ENCODE measurements at places on chromosomes 4 and X.

GRCh38 chr4:821631-822030, 4.3 kb downstream of the CPLX1 start:
- no peak for DNase-seq

GRCh38 chr4:106019771-106020170, 124.5 kb downstream of the NPNT start:
- DNase-seq, result peak; percentile 96

GRCh38 chr4:2634014-2634413, 97.6 kb downstream of the FAM193A start:
- DNase-seq, result no peak

- DNase-seq, result no peak
Observed at GRCh38 chr4:27081675-27082586, 221.3 kb downstream of the STIM2 start.

- no peak for DNase-seq
Observed at GRCh38 chrX:2468261-2469195, 32.2 kb downstream of the DHRSX start.

DNA sequence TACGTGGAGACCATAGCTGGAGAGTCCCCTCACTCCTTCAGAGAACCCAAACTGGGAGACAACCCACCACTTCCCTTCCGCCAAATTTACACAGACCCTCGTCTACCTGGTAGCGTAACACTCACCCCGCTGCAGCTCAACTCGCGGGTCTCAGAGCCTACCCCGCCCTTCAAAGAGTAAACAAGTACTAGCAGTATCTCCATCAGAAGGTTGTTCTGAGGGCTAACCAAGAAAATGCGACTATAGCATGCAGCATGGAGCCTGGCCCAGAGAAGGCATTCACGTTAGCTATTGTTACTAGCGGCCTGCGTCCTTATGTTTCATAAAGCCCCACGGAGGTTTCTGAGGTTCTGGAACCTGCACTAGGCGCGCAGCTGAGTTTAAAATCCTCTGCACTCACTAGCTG, 531 bp upstream of the MANBA start:
- DNase-seq, result peak; percentile 20

- DNase-seq, result peak; percentile 36
Observed at GRCh38 chrX:107674480-107675364, 46.4 kb downstream of the PRPS1 start.

DNA sequence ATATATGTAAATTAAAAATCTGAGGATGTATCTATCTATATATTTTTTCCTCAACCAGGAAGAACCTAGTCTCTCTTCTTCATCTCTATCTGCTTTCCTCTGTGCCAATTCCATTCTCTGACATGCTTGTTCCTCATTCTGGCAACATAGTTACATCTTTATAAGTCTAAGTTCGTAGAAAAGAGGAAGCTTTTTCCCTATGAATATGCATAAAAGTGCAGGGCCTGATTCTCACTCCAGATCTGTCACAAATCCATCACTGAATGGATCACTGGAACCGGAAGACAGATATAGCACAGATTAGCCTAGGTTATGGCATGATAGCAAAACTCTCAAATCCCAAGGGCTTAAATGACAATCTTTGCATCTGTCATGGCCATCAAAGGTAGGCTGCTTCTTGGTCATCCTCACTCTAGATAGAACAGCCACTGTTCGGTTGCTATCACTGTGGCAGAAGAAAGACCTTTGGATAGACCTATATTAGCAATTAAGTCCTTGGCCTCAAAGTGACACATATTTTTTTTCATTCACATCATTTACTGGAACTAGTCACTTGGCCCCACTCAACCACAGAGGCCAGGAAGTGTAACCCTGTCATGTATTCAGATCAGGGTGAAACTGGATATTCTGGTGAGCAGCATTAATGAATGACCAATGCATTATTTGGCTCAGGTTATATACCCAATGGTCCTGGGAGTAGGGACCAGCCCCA, 22.2 kb downstream of the DTHD1 start:
- no peak for DNase-seq

GRCh38 chr4:56786955-56787354, 34.5 kb downstream of the SPINK2 start:
- peak; percentile 72 for DNase-seq

DNA sequence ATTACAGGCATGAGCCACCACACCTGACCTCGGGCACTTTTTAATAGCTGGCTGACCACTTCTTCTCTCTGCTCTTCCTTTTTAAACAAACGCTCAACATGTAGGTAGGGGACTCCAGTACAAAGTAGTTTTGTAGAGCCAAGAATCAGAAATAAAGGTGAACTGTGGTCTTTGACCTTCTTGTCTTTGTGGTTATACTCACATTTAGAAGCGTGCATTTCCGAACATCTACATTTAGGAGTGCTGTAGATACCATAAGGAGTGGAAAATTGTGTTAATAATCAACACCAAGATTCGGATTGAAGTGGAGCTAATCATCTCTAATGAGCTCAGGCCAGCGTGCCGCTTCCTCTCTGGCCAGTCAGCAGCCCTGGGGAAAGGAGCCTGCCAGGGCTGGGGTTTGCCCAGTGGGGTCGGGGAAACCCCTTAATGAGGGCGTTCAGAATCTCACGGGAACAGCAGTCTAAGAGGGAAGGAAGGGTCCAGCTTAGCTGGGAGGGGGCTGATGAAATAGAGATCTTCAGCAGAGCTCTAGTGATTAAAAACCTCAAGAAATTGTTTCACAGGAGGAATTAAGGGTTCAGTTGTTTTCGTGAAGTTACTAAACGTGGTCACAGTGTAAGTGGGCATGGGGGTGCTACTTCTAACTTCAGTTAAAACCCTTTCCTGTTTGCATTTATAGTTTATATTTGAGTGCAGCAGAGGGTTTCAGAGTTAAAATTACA, 81.2 kb downstream of the GAB1 start:
- DNase-seq, result no peak

DNA sequence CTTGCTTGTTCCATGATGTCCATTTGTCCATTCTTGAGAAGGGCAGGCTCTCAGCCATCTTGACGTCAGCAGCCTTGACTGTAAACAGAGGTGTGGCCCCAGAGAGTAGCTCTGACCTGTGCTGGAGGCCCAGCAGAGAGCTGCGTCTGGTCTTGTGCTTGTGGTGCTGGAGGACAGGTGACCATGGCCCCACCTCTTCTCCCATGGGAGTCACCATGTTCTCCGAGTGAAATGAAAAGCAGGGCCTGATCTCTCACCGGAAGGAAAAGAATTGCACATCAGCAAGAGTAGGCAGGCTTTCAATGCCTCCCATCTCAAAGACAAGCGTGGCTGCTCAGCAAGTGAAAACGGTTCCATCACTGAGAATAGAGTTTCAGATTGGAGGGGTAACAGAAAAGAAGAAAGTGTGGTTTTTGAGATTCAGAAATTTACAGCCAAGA, 11.5 kb downstream of the PARM1 start:
- DNase-seq, result no peak

GRCh38 chr4:137961051-137961438, 281.1 kb downstream of the SLC7A11 start:
- peak; percentile 80 for DNase-seq

- DNase-seq, result no peak
Observed at GRCh38 chr4:185138161-185138560, 4.9 kb upstream of the SLC25A4 start.

DNA sequence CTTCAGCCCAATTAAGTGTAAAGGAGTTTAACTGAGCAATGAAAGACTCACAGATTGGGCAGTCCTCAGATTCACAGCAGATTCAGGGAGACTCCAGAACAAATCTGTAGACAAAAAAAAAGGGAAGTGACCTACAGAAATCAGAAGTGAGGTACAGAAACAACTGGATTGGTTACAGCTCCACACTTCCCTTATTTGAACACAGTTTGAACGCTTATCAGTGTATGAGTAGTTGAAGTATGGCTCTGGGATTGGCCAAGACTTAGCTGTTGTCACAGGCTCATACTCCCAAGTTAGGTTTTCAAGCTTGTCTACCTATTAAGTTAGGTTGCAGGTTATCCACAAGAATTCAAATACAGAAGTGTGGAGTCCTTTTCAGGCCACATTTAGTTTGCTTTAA, 112.4 kb upstream of the ELOVL6 start:
- no peak for DNase-seq

DNA sequence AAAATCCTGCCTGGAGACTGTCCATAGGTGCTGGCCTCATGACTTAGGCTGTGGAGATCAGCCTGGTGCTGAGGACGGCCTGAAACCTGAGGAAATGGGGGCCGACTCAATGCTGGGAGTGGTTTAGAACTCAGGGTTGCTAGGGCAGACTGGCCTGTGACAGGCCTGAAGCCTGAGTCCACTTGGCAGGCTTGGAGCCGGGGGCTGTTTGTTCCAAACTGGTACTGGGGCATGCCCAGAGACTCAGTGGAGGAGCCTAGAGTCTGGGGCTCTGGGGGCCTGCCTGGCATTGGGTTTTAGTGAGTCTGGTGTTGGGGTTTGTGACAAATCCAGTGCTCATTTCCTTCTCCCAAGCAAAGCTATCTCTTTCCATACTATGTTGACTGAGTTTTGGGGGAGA, 489.7 kb upstream of the CNKSR2 start:
- DNase-seq, result no peak

GRCh38 chr4:98653890-98654867, 4.2 kb downstream of the TSPAN5 start:
- DNase-seq, result peak; percentile 97

- no peak for DNase-seq
Observed at GRCh38 chrX:150197388-150197787, 165.7 kb upstream of the MAMLD1 start.

DNA sequence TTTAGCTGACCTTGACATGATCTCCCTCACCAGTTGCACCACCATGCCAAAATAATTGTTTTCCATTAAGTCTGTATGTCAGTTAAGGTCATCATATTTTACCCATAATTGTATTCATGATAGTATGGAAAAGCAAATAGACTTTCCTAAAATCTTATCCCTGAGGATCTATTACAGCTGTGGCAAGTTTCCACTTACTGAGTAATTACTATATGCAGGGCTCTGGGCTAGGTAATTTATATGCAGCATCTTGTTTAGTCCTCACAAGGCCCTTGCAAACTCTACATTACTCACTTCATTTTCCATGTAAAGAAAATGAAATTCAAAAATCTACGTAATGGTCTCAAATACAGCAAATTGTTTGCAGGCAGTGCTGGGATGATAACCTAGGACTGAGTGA, 34.8 kb downstream of the YIPF7 start:
- DNase-seq, result no peak

DNA sequence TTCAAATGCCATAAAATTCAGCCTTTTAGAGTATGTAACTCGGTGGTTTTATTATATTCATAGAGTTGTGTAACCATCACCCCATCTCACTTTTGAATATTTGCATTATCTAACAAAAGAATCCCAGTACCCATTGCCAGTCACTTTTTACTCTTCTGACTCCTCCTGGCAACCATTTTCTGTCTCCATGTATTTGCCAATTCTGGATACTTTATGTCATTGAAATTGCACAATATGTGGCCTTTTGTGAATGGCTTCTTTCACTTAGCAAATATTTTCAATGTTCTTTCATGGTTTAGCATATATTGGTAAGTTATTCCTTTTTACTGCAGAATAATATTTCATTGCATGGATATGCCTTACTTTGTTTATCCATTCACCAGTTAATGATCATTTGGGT, 79.9 kb downstream of the SLIT2 start:
- DNase-seq, result no peak

DNA sequence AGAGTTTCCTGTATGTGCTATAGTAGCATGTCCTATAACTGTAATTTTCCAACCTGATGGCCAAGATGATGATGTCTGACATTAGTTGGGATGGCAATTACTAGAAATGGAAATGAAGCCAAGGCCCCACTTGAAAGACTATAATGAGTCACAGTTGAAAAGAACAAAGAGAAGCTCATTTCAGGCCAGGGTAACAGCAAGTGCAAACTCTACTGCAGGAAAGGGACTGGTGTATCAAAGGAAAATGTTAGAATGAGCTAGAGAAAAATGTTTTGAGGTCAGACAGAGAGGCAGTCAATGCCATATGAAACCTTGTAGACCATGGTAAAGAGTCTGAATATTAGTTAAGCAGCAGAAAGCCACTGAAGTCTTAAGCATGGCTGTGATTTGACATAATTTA, 146.2 kb upstream of the SH3RF1 start:
- no peak for DNase-seq

GRCh38 chr4:155953151-155954117, at the start of gene CTSO:
TSS of gene CTSO (minus strand) at chr4:155953866. CDS start at chr4:155953847, 19 bp downstream.
- peak; percentile 83 for DNase-seq

DNA sequence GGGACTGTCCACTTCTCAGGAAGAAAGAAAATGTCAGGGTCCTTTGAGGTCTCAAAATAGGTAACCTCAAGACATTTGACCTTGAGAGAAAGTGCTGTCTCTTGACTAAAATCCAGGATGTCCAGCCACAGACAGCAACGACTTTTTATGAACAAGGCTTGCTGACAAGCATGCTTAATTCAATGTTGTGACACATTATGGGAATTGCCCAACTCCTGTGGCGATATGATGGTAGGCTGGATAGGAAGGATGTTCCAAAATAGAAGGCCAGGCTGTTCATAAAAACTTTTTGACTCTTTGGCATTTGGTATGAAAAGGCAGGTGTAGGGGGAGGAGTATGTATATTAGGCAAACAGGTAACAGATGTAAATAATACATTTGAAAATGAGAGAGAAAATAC, 50.8 kb upstream of the EDNRA start:
- DNase-seq, result peak; percentile 10

DNA sequence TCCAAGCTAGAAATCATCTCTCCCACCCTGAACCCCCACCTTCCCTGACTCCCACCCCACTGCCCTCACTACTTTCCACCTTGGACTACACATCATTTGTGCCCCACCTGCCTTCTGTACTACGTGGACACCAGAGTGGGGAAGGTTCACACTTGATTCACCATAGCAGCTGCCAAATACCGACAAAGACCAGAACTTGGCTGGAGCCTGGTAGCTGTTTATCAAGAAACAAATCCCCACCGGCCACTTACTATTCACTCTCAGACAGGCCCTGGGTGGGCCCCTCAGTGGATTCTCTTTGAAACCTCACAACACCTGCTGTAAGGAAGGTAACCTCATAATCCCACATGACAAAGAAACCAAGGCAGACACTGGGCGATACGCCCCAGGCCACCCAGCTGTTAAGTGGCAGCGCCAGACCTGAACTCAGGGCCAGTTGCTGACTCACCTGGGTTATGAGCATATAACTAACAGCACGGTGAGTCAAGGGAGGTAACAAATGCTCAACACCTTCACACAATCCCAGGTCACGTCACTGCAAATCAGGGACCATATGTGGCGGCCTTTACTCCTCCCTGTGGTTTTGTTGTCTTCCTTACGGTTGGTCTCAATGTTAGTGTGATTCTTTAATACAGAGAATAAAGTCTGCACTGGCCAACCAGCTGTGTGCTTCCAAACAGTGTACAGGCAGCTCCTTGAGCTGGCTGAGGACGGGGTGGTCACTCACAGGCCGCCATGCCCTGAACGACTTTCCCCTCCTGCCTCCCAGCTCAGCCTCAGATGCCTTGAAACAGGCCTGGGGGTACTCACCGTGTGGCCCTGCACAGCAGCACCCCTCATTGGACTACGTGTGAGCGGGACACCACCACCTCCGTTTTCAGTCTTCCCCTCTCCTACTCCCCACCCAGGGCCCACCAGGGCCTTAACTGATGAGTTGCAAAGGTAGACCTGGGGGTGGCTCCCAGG, 7.5 kb downstream of the WDR1 start:
- no peak for DNase-seq

Data from EH (cell line).